ENCODE measurements at places on chromosomes 2 and 18.

GRCh38 chr18:3411327-3411726 is 38.6 kb upstream of the TGIF1 start:
- no peak for DNase-seq

DNA sequence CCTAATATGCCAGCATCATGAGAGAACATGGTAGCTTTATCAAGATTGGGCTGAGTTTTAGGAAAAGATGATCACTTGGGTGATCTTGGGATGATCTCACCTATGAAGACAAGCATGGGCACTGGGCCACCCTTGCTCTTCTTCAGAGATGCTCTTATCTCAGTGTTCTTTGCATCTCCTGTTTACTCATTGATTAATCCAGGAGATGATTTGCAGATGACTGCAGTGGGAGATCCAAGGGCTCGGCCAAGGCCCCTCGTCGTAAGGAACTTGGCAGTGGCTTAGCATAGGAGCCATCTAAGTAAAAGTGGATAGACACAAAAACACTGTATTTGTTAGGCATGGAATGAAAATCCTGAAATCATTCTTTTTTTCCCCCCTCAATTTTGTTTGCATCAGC is 228.4 kb downstream of the FHOD3 start:
- DNase-seq: no peak

DNA sequence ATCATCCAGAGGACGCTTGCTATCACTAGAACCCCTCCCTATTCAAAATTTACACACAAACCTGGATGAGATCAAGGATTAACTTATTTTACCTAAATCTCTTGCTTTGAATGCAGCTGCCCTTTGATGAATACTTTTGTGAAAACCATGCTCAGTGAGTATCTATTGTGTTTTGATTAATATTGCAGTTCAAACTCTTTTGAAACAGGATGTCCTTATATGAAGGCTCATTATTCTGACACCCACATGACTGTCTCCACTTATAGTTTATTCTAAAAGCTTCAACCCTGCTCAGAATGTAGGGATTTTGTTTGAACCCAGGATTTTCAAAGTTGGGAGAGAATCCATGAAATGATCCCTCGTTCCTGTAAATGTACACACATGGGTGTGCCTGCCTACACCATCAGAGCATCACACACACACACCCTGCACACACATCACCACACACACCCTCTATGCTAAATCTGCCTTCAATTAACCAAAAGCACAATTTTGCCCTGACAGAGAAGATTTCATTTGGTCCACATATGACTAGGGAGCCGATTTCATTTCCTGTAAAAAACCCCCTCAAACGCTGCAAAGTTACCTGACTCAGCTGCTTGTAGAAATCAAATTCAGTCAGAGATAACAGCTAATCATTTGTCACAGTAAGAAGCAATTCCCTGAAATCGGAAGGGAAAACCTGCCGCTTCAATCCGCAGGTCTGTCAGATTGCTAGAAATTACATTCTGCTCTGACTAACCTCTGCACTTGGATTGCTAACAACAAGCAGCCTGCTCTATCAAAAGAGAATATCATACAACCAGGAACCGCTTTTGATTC is 65.2 kb downstream of the ZEB2 start:
- no peak for DNase-seq

GRCh38 chr2:165474619-165475276 is 5.2 kb downstream of the CSRNP3 start:
- DNase-seq: no peak

All from activated naive CD8-positive, alpha-beta T cell treated with anti-CD3 and anti-CD28 coated beads, Interleukin-2, amount 50 U/mL, for 16 hours (primary cell).